ENCODE measurements at places on chromosomes 1 and 21.

DNA sequence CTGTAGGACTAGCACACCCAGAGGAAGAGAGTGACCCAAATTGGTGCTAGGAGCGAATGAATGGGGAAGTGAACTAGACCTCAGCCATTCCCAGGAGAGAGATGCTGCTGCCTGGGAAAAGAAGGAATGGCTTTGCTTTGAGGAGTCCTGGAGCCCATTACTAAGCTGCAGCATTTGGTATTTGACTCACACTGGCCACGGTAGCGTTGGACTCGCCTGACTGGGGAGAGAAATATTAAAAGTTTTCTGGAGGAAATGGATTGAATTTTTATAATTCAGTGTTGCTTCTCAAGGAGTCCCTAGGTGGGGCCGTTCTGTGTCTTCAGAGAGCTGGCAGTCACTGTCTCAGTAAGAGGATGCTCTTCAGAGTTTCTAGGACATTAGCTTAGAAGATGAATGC lies 40.2 kb downstream of the PIK3CD start:
- DNase-seq: no peak

DNA sequence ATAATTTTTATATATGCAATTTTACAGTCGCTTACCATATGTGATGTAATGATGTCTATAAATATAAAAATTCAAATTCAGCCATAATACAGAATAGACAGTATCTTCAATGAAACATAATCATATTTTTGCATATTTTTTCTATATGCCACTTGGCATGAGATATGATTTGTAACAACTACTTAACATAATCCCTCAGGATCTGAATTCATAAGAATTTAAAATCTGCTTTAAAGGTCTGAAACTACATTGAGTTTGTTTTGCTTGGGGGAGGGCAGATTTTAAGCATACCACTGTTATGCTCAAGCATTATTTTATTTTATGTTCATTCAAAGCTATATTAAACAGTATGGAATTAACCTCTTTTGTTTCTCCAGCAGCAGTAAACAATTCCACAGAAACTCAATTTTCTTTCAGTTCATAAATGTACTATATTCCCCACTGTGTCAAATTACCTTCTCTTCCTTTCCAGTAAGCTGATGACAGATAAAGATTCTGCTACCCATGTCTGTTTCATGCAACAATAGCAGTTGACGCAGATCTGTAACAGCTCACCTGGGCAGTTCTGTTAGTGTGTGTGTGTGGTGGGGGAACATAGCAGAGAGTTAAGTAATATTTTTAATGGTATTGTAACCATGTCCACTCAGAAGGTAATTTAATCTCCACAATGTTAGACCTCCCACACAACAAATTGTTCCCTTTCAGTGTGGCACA lies 224.8 kb downstream of the NTNG1 start:
- no peak for DNase-seq

- no peak for DNase-seq
These were observed 225.4 kb downstream of the FOXD2 start for GRCh38 chr1:47663286-47663685.

GRCh38 chr21:15761507-15762100 lies 31.8 kb downstream of the USP25 start:
- no peak for DNase-seq

DNA sequence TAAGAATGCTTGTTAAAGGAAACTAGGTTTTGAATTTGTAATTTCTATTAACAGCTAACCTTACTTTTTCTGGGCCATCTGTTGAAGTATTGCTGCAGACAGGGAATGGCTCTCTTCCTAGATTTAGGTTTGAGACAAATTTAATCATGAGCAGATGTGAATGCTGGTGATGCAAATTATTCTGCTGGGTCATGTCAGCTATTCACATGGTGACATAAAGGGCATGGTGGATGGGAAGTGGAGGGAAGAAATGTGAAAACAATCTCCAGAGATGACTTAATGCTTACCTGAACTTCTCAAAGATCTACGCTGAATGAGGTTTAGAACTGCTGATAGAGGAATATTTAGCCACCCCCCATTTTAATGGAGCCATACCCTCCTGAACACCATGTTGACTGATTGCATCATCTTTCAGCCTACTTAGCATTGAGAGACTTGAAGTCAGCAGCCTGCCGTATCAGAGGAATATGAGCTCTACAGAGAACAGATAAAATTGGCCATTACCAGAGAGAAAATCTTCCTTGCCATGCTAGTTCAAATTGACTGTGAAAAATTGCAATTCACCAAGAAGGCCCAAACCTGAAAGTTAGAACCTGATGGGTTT lies 138.8 kb downstream of the HHAT start:
- DNase-seq: no peak

GRCh38 chr21:35227786-35228185 lies 178.7 kb upstream of the RUNX1 start:
- no peak for DNase-seq

DNA sequence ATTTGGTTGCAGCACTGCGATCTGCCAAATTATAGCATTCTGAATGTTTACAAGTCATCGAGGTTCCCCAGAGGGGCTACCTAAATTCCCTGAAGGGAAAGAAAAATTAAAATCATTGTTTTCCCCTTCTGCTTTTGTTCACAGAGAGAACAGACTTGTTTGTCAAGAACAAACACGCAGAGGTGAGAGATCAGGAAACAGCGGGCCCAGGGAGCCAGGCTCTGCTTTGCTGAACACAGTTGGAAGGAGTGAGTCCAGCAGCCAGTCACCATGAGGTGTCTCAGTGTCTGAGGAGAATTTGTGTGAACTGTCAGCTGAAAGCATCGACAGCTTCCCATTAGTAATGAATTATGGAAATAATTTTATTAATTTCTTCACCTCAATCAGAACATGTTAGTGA lies 52.5 kb downstream of the RWDD3 start:
- DNase-seq: no peak

DNA sequence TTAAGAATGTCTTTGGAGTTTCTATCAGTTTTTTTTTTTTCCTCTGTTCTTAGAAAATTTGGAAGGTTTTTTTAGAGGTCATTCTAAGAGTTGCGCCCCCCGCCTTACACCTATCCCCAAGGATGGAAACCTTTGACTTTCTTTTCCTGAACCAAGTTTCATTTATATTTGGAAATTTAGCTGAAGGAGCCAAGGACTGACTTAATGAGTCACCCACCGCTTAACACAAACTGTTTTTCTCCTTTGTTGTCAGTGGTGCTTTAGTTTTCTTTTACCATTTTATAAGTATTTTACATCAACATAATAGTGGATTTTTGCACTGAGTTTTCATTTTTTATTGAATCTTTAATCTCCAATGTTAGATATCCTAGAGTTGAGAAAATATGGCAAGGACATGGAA lies 25.3 kb downstream of the USP25 start:
- no peak for DNase-seq

DNA sequence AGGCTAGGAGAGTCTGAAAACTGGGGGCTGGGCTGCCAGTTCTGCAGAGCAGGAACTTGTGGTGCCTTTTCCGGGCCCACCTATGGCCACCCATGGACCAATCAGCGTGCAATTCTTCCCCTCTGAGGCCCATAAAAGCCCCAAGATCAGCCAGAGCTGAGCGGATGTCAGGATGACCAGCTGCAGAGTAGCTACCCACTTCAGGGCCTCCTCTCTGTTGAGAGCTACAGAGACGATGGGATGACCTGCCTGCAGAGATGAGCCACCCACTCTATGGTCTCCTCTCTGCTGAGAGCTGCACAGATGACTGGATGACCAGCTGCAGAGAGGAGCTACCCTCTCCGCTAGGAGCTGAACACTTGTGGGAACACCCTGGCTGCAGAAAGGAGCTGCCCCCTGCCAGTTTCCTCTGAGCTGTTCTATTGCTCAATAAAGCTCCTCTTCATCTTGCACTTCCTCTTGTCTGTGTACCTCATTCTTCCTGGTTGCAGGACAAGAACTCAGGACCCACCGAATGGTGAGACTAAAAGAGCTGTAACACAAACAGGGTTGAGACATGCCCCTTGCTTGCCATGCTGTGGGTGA lies 12.8 kb upstream of the AADACL4 start:
- no peak for DNase-seq

DNA sequence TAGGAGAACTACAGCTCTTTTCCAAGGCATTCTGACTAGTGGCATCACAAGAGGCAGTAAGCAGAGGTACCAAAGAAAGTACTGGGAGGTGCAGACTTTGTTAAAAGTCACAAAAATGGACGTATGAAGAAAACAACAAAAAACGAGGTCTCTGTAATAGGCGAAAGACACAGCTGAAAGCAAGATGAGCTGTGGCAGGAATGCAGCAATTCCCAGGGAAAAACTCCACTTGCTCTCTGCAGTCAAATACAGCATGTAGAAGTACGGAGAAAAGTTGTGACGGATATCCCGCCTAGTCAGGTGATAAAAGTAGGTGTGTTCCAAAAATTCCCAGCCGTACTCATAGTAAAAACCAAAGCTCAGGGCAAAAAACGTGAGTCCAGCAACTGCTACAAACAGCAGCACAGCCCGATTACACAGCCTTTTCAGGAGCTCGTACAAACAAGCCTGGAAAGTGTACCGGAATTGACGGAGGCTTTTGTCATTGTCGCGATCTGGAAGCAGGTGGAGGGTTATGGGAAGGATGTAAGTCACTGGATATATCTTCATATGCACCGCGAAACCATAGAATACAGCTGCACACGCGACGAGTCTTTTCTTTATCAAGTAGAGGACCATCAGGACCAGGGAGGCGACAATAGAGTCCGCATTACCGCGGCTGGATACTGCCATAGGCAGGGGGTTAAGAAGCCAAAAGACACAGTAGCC lies 979 bp downstream of the PIGM start:
- no peak for DNase-seq

DNA sequence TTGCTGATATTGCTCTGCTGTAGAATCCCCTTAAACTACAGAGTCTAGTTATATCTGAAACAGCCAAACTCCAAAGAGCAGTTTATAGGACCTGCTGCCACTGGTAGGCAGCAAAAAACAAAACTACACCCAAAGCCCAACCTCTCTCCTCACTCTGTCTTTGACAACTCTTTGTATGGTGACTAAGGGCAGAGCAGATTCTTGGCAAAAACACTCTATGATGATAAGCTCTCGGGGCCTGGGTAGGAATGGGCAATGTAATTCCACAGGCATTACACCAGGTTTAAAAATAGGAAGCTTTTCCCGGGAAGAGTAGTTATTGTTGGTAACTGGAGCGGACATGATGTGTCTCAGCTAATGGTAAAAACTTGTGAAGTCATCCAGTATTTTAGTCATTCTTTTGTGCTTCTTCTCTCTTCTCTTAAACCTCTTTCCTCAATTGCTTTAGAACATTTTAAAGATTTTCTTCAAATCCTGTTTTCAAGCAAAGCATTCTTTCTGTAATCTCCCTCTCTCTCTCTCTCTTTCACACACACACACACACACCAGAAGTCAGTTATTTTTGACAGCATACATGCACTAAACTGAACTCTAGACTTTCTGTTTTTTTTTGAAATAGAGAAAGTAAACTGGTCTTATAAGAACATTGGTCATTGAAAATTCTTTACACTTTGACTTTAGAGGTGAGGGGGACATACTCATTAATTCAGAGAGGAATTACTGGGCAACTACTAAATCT lies 193.5 kb downstream of the PAPPA2 start:
- DNase-seq: no peak

GRCh38 chr1:15077384-15077783 lies 76.2 kb upstream of the TMEM51 start:
- DNase-seq: no peak

GRCh38 chr1:228048659-228049298 lies 33.7 kb upstream of the ARF1 start:
- no peak for DNase-seq

GRCh38 chr1:16093611-16094010 lies 20.2 kb upstream of the FAM131C start:
- DNase-seq: no peak

DNA sequence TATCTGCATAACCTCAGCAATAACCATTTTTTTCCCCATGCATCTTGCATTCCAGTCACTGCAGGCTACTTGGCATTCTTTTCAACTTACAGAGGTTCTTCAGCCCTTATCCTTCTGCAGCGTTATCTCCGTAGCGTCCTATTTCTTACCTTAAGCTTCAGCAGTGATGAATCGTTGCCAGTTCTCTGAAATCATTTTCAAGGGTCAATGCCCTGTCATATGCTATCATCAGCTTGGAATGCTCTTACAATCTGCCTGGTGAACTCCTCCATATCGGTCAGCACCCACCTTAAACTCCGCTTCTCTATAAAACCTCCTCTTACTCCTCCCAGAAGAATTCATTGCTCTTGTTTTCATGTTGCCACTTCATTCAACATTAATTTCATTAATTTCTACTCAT lies 105.1 kb upstream of the DPH5 start:
- no peak for DNase-seq

- DNase-seq: no peak
These were observed 75.5 kb downstream of the ASTN1 start for GRCh38 chr1:177088966-177089365.

DNA sequence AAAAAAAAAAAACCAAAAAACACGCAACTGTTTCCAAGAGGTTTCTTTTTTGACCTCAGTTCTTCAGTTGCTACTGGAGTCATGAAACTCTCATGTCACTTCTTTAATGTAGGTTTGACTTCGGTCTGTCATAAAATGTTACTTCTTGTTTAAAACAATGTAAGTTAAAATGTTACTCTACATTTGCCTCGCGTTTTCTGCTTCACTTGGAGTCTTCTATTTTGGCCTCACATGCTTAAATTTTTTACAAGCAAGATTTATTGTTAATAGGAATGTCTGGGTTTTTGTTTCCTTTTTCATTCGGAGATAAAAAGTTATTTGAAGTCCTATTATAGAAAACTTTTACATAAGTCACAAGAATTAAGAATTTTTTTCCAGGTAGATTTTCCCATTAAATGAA lies 880.2 kb downstream of the LTN1 start:
- no peak for DNase-seq

GRCh38 chr1:229669333-229669732 lies 43.3 kb downstream of the URB2 start:
- DNase-seq: no peak

DNA sequence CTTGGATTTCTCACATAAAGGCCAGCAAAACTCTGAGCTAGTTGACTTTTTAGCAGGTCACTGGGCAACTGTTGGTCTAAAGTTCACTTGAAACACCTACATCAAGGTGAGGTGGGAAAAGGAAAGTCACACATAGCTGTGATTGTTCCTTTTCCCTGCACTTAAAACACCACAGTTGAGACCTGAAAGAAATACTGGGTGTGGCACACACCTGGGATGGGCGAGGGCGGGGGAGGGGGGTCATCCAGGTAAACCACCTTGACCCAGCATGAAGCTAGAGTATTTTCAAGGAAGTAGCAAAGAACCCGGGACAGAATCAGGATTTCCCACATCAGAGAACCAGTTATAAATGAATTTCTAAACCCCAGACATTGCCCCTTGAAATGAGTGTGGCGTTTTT lies 26.4 kb downstream of the ZNF697 start:
- DNase-seq: no peak

GRCh38 chr1:29984166-29984861 lies 739.1 kb downstream of the MATN1 start:
- no peak for DNase-seq

All from stimulated activated CD8-positive, alpha-beta memory T cell treated with anti-CD3 and anti-CD28 coated beads, Interleukin-2, amount 100 ng/mL, for 48 hours (primary cell).